ENCODE measurements at places on chromosomes 7 and 10. TPM values are rescaled to one million over a fixed set of nuclear protein-coding genes. Genes with fewer than 3 reads are reported as not detected.

ITIH2 gene
- total RNA-seq, result not detected

GRCh38 chr7:144820552-144820951, 15.3 kb downstream of the TPK1 start:
- DNase-seq, result no peak

GRCh38 chr10:36354633-36355032, 712.5 kb upstream of the FZD8 start:
- no peak for DNase-seq

GRCh38 chr10:30789806-30790205, 160.3 kb upstream of the LYZL2 start:
- no peak for DNase-seq

GRCh38 chr10:123150271-123150985, 2.5 kb downstream of the HMX2 start:
- no peak for DNase-seq
